Muscle of arm (tissue), 14 donors: ENCODE measurements at places on chromosomes 12 and 14. TPM values are rescaled to one million over a fixed set of nuclear protein-coding genes. Genes with fewer than 3 reads are reported as not detected.

SLC6A13 gene
- 2.2 TPM for polyA plus RNA-seq

DNA sequence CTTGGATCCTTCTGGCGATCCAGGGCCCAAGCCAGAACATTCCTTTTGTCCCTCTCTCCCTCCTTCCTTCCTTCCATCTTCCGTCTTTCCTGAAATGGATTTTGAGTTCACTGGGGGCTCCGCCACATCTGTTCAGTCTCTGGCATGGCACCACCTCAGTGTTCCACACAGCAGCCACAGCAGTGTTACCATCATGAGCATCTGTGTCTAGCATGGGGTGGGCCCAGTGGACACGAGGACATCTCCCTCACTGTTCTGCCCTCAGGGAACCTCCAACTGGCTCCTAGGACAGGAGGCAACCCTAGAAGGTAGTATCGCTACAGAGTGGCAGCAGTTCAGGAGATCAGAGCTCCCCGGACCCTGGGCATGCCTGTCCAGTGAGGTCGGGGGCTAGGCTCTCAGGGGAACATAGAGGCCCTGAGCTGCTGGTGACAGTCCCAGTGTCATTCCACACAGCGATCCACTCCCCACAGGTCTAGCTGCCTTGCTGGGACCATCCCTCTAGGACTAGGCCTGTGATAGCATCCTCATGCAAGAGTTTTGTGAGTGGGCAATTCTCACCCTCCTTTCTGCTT lies 59.0 kb downstream of the GALNT16 start:
- DNase-seq: no peak

GRCh38 chr12:89172224-89172623 lies 180.1 kb downstream of the DUSP6 start:
- DNase-seq: no peak

DNA sequence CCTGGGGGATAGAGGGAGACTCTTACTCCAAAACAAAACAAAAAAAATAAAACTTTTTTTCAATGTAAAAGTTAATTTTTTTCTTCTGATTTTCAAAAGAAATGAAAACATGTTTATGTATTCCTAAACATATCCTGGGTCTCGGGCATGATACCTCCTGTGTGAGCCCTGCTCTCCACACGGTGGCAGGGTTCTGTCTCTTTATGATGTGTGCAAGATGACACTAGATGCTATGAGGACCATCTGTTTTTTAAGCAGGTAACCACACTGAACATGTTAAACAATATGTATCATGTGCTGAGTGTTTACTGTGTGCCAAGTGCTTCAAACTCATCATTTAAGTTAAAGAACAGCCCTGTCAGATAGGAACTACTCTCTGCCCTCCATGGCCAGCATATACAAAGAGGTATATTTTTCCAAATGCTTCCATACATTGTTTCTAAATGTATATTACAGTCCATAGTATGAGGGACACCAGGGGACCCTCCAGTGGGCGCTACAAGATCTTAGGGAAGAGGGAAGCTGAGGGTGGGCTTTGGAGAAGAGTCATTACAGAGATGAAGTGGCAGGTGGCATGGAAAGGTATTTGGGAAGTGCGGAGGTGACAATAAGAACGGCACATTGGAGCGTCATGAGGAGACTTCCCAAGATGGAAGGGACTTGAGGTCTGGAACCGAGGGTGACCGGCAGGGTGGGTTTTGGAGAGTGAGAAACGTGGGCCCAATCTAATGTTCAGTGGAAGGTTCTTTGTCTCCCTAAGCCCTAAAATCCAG lies 28.5 kb downstream of the FOS start:
- no peak for DNase-seq

CIROP gene
- not detected for polyA plus RNA-seq

DNA sequence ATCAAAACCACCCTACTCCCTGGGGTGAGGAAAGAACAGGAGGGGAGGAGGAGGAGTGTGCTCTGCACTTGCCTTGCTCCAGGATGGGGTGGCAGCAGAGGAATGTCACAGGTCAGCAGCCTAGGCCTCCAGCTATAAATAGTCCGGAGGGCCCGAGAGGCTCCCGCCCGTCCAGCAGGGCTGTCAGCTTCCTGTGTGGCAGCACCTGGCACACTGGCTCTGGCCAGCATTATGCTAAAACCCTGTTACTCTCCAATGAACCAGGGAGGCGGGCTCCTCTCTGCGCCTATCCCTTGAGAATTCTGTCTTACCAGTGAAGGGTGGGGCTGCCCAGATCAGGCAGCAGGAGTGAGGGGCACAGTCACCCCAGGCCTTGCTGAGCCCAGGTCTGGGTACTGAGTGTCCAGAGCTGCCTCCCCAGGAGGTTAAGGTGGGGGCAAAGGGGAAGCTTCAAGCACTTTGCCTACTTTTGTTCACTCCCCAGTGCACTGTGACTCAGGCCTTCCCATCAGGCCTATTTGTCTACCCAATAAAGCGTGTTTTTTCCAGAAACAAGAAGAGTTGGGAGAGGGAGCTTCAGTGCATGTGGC lies 1.2 kb upstream of the COX14 start:
- no peak for DNase-seq

- DNase-seq: no peak
Measured at GRCh38 chr12:106581543-106582248, 1.1 kb upstream of the RFX4 start.
